Activated CD4-positive, alpha-beta memory T cell treated with anti-CD3 and anti-CD28 coated beads for 36 hours (primary cell): ENCODE measurements at places on chromosomes 5 and 9. TPM values are rescaled to one million over a fixed set of nuclear protein-coding genes. Genes with fewer than 3 reads are reported as not detected.
A peak's percentile ranks its signal among the peaks of the same experiment; 100 is the strongest.

TEX48 gene
- 1.2 TPM for total RNA-seq

GRCh38 chr9:121252104-121252851 lies 15.7 kb upstream of the GSN start:
- no peak for DNase-seq

DNA sequence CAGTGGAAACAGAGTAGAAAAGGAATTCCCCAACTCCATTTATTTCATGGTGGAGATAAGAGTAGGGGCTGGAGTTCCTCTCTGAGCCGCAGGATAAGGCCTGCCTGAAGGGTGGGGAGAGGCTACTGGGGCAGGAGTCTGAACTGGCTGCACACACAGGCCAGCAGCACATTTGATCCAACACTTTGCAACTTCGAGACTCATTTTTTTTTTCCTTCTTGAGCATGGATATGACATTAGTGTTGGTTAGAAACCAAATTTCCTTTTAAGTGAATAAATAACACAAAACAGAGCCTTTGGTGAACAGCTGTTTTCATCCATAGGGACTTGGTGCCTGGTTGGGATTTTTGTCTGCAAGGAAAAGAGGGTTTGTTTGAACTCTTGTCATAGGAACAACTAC lies 76.6 kb downstream of the RALGPS1 start:
- DNase-seq, result no peak

DNA sequence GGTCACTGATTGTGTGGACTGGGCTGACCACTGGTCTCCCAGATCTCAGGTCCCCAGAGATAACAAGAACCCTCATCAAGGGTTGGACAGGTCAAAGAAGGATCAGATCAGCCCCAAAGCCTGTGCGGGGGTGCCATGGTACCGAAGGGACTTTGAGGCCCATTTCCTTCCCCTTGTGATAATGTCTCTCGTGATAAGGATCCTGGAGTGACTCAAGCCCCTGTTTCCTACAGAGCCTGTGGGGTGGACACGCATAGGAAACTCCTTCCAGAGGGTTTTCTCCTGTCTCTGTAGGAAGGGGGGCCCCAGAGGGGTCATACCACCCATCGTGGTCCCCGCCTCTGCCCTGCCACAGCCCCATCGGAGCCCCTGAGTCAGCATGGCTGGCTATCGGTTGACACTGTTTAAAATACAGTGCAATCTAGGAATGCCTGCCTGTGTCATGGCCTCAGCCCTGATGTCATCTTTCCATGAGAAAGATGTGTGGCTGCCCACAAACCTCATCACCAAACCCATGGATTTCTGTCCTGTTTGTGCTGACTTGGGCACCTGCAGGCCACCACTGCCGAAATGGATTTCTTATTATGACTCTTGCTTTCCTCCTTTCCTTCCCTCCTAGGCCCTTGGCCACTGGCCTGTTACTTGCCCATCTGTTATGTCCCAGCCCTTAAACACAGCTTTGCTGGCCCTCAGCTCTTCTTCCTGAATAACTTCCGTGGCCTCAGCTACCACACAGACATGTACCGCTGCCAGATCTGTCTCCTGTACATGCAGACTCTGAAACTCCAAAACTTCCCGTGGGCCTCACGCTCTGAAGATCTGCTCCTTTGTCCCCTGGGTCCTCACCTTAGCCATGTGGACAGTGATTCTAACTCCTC lies 2.9 kb upstream of the CSF2 start:
- peak; percentile 78 for DNase-seq

GRCh38 chr5:10474521-10475075 lies 32.9 kb downstream of the ROPN1L start:
- DNase-seq, result no peak

- no peak for DNase-seq
These were observed 77.0 kb upstream of the ZFAND5 start for GRCh38 chr9:72441848-72442607.
